Type B pancreatic cell (in vitro differentiated cells): ENCODE measurements at places on chromosomes 7 and 10. TPM values are rescaled to one million over a fixed set of nuclear protein-coding genes. Genes with fewer than 3 reads are reported as not detected.

GRCh38 chr10:117988814-117989213, 57.9 kb downstream of the RAB11FIP2 start:
- no peak for DNase-seq

DNA sequence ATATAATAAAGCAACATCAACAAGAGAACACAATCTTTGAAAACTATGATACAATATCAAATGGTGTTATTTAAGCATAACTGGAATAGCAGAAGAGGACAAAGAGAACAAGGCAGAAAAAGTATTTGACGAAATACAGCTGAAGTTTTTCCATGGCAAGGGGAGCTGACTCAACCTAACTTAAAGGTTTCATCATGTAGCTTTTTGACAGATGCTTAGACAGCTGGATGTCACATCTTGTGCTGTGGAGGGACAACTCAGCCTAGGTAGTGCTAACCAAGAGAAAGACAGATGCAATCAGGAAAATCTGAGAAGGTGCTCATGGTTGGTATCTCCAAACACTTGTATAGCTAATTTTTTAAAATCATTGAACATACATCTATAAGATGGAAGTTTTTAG, 208.2 kb downstream of the TFEC start:
- DNase-seq, result no peak

TRIL gene
- total RNA-seq, result 3.9 and 42.9 TPM in 2 replicates

GSAP gene
- total RNA-seq, result 5.0 and 6.1 TPM in 2 replicates

AVPI1 gene
- 7.8 and 16.2 TPM in 2 replicates for total RNA-seq

CDK1 gene
- total RNA-seq, result 24.4 and 70.1 TPM in 2 replicates

EDRF1 gene
- 27.7 and 35.4 TPM in 2 replicates for total RNA-seq

GRM3 gene
- 0.46 and 0.79 TPM in 2 replicates for total RNA-seq

AGR2 gene
- total RNA-seq, result 116 and 179 TPM in 2 replicates

GRCh38 chr10:9331583-9332008, 1277.1 kb downstream of the GATA3 start:
- DNase-seq, result no peak

GRCh38 chr7:76074972-76075370, 27.1 kb downstream of the MDH2 start:
- no peak for DNase-seq

DNA sequence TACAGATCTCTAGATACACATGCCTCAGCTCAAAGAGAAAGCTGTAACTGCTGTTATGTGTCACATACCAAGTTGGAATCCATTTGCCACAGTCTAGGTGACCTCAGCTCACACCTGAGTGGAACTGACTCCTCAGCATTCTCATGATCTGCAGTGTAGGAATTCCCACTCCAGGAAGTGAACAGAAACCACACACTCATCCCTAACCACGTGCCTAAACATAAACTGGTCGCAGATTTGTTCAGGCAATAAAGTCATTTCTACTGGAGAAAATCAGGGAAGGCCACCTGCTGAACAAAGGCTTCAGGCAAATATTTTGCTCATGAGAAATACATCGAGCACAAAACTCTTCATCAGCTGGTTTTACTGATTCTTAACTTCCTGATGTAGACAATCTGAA, 23.0 kb upstream of the ZMYND11 start:
- no peak for DNase-seq

DNA sequence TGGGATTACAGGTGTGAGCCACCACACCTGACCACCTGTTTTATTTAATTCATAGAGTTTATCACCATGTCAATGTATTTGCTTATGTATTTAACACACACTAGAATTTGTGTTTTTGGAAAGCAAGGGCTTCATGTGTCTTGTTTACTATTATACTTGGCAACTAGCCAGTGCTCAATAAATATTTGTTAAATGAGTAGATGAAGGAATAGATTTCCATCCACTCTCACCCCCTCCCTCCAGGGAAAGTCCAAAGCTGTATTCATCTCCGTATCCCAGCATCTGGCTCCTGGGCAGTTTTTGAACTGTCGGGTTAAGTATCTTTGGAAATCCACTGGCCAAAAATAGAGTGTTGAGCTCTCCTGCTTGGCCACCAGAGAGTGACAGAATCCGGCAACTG, 4.6 kb upstream of the RADIL start:
- no peak for DNase-seq

ADAM8 gene
- 6.2 and 7.1 TPM in 2 replicates for total RNA-seq

ANKRD30A gene
- not detected in 2 replicates for total RNA-seq

DNA sequence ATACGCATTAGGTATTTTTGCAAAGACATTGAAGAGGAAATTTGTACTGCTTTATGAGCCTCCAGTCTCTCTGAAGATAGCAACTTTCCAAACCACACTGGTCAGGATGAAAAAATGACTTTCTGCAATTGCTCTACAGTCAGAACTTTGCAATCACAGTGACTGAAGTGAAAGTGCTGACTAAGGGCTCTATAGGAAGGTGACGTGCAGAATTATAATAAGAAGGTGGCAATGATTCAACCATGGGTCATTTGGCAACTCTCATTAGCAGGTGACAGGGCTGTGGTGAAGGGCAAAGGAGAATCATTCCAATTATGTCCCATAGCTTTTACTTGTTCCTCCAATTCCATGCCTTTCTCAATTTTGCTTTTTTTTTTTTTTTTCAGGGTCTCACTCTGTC, 311.0 kb downstream of the ANKRD30A start:
- no peak for DNase-seq

DNA sequence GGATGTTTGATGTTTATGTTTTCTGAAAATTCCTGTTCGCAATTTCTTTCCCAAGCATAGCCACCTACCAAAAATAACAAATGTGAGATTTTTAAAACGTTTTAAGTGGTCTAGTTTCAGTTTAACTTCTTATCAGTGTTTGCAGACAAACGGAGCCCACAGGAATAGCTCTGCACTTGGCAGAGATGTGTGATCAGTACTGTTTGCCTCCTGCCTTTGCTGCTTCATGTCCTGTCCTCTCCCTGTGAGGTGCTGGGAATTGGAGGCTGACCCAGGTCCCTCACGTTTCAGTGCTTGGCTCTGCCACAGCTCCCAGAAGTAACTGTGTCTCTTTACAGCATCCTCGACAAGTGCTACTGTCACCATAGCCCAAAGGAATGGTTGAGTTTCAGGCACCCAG, 1.2 kb downstream of the UCN3 start:
- DNase-seq, result no peak

CHN2 gene
- total RNA-seq, result 19.7 and 34.0 TPM in 2 replicates

- no peak for DNase-seq
Observed at GRCh38 chr7:68729371-68729770, 868.9 kb upstream of the AUTS2 start.

DNA sequence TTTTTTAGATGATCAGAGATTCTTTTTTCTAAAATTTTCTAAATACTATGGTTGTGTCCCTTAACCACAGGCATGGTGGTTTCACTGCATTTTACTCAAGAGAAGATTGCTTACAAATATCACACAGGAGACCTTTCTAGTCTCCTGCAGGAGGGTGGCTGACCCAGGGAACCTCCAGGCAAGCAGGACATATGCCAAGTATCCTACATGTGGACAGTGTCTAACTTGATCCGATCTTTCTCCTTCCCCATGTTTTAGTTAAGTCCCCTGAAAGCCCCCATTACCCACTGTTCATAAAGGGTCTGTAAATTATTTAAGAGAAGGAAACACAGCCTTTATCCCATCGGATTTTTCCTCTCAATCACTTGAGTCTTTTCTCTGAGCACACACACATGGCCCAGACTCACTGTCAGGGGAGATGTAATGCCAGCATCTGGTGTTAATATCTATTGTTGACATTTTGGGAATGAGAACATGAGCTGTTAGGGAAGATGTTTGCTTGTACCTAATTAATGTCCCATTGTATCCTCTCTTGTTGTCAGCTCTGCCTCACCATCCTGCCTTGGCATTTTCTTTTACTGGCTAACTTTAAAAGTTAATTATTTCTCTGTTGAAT, 755.2 kb downstream of the AUTS2 start:
- no peak for DNase-seq

DNA sequence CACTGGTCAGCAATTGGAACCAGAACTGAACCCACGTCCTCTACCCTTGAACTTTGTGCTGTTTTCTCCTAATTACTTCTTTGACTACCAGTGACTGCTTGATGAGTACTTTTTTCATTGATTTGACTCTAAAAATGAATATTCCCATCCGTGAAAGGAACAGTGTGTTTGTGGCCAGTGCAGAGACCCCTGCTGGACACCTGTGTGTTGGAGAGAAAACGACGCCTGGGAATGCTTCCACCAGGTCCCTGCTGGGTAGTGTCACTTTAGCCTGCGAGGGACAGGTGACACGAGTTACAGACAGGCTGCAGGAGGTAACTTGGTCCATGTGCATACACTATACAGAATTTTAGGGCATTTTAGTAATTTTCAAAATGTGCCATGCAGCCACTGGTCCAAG, 6.8 kb upstream of the GJD4 start:
- DNase-seq, result no peak

FRAT1 gene
- total RNA-seq, result 4.7 and 6.1 TPM in 2 replicates

DNA sequence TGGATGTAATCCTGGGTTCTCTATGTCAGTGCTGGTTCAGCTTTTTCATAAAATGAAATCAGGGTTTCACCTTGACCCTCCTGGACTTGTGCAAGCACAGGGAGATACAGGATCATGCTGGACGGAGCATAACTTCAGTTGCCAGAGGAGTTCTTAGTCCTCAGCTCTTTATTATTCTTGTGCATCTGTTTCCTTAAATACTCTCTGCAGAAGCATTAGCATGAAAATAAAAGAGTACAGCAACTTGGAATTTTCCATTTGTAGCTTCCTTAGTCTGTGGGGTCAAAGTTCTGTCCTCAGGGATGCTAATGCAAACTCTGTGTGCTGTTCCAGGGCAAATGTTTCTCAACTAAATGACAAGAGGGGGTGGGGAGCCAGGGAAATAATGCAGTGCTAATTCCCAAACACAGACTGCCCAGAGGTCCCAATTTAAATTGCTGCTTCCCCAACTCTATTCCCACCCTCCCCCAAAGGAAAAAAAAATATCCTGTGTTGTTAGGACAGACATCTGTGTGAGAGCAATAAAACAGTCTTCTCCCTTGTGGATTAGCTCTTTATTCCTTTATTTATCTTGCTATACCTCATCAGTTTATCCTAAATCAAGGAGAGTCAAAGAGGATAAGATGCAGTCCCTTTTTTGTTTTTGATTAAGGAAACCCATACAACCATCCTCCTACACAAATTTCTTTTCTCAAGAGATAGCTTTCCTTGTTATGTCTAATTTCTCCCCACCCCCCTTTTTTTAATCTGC, 905.0 kb downstream of the LRMDA start:
- DNase-seq, result no peak

BICC1 gene
- total RNA-seq, result 8.6 and 15.2 TPM in 2 replicates

- no peak for DNase-seq
Observed at GRCh38 chr7:155665079-155665956, 20.9 kb downstream of the RBM33 start.

- DNase-seq, result no peak
Observed at GRCh38 chr7:117072620-117073118, 119.4 kb downstream of the ST7 start.

GRCh38 chr10:36171556-36171952, 529.5 kb upstream of the FZD8 start:
- no peak for DNase-seq

GRCh38 chr7:81248420-81248819, 329.6 kb upstream of the SEMA3C start:
- DNase-seq, result no peak

DNA sequence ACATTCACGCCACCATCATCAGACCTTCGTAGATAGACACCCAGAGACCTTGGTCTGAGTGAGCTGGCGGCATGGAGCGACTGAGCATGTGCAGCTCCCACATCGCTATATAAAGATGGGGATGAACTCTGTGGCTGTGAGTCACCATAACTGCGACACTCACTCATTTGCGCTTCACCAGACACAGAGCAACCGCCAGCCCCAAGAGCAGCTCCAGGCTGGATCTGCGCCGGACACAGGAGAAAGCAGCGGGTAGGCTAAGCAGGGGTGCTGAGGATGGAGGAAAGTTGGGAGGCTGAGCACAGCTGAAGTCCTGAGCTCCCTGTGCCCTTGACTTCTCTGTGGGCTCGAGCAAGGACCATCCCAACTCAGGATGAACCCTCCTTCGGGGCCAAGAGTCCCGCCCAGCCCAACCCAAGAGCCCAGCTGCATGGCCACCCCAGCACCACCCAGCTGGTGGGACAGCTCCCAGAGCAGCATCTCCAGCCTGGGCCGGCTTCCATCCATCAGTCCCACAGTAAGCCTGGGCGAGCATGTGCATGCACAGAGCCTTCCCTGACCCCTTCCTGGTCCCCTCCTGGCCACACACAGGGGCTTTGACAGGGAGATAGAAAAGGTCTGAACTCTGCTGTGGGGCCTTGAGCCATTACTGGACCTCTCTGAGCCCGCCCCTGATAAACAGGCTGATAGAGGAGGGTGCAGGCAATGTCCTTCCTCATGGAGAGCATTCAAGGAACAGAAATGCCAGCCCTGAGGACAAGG, at the start of gene OPN4:
TSS of gene OPN4 (plus strand) at position 137 of the 762 bp plus-strand sequence. CDS start at position 374, 237 bp downstream.
- DNase-seq, result no peak

DNA sequence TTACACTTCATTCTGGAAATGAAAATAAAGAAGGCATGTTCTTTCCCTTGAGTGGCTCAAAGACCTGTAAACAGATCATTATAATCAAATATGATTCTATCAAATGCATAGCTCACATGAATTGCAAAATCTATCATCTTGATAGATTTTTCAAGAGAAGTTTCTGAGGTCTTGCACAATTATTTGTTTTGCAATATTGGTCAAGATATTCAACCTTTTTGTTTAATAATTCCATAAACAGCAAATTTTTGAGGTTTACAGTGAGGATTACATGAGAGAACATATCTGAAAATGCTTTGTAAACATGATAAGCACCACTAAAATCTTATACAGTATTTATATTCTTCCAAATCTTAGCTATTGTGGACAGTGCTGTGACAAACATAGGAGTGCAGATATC, 160.8 kb downstream of the HDAC9 start:
- no peak for DNase-seq

HYCC1 gene
- total RNA-seq, result 26.7 and 32.9 TPM in 2 replicates

DNA sequence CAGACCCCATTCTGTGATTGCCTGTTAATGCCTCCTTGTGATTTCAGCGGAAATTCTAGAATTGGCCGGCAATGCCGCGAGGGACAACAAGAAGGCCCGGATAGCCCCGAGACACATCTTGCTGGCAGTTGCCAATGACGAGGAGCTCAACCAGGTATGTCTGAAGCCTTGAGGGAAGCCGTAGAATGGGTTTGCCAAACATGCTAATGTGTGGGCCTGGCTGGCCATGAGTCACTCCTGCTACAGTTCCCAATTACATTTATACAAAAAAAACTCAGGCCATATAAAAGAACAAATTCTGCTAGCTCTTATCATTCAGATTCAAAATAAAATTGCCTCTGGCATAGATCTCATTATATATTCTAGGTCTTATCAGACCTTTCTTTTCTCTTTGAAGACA, 37.4 kb downstream of the MACROH2A2 start:
- no peak for DNase-seq

ZNF398 gene
- total RNA-seq, result 19.5 and 25.2 TPM in 2 replicates

GRCh38 chr7:133437544-133437943, 184.7 kb downstream of the EXOC4 start:
- DNase-seq, result no peak

PPP1R9A gene
- total RNA-seq, result 21.3 and 24.0 TPM in 2 replicates

GIMAP1 gene
- not detected in 2 replicates for total RNA-seq

- no peak for DNase-seq
Observed at GRCh38 chr7:139651308-139651707, 126.5 kb downstream of the HIPK2 start.

ECHS1 gene
- total RNA-seq, result 106 and 127 TPM in 2 replicates
